ENCODE measurements at places on chromosomes 5 and 9.

DNA sequence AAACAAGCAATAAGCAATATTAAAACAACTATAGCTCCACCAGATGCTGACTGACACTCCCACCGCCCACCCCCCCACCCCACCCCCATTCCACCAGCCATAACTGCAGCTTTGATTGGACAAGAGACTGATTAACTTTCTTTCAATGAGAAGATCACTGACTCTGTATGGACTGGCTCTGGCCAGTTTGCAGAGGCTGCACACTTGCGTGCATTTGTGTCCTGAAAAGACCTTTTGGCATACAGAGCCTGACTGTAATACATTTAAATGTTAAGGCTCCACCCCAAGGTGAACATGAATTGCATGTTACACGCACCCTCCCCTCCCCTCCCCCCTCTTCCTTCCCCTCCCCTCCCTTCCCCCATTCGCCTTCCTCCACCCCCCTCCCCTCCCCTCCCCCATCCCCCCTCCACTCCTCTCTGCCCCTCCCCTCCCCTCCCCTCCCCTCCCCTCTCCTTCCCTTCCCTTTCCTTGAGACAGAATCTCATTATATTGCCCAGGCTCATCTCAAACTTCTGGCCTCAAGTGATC is 31.1 kb downstream of the FGD3 start:
- no peak for DNase-seq

- DNase-seq, result no peak
Measured at GRCh38 chr5:13278148-13278547, 666.3 kb downstream of the DNAH5 start.

GRCh38 chr5:142901476-142902185 is 131.5 kb downstream of the ARHGAP26 start:
- no peak for DNase-seq

GRCh38 chr5:28281351-28281750 is 1243.0 kb upstream of the CDH9 start:
- DNase-seq, result no peak

DNA sequence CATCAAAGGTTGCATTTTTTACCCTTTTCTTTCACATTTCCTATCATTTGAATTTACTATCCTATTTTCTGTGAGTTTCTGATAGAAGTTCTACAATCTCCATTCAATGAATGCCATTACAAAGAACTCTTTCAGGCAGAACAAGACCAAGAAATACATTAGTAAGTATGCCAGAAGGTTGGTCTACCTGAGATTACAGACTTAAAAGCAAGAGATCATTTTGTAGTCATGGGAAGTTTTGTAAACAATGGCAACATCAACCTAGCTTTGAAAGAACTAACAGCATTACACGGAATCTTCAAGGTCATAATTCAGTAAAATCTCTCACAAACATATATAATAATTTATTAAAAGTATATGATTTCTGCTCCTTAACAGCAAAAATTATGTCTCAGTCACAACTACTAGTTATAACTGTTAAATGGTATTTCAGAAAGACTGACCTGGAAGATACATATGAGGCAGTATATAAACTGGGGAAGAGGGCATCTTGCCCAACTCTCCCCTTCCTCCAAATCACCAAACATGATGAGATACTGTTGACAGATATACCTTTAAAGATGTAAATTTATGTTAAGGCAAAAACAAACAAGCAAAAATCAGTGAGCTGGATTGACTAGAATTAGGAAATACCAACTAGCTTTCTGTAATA is 23.3 kb downstream of the TMEM161B start:
- DNase-seq, result no peak

- DNase-seq, result no peak
Measured at GRCh38 chr5:133427121-133427777, 185.1 kb downstream of the FSTL4 start.

GRCh38 chr5:20353499-20353898 is 365.5 kb upstream of the CDH18 start:
- no peak for DNase-seq

GRCh38 chr5:73945505-73945904 is 319.5 kb downstream of the ARHGEF28 start:
- DNase-seq, result no peak

DNA sequence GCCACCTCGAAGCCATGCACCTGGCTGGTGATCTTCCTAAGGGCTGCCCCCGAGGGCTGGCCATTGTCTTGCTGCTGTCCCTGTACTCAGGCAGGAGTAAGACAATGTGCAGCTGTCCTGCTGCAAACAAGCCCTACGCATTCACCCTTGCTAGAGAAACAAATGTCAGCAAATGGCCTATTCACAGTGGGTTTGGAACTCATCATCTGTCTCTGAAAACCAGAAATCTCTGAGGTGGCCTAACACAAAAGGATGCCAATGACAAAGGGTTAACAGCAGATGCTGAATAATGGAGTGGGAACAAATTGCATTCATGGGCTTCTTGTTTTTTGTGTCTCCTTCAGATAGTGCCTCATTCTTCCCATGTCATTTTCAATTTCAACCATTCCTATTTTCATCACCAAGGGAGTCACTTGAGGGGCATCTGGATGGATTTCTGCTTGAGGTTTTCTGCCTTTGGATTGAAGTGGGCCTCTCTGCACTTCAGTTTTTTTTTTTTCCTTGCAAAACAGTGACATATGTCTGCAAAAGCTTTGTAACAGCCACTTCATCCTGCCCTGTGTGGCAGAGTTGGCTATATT is 261.6 kb upstream of the VLDLR start:
- DNase-seq, result no peak

DNA sequence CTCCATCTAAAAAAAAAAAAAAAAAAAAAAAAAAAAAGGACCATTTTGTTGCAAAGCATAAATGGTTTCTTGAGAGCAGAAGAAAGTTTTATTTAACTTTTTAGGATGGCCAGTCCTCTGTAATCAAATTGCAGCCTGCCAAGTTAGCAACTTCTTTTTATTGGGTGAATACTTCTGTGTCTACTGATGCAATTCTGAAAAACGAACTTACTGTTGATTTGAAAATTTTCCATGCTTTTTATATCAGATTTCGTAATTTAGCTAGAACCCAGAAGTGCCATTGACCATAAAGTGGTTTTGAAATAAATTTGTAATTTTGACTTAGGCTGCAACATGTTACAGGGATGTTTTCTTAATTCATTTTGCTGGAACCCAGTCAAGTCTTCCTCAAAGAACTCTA is 269.1 kb upstream of the ACTBL2 start:
- DNase-seq, result no peak

DNA sequence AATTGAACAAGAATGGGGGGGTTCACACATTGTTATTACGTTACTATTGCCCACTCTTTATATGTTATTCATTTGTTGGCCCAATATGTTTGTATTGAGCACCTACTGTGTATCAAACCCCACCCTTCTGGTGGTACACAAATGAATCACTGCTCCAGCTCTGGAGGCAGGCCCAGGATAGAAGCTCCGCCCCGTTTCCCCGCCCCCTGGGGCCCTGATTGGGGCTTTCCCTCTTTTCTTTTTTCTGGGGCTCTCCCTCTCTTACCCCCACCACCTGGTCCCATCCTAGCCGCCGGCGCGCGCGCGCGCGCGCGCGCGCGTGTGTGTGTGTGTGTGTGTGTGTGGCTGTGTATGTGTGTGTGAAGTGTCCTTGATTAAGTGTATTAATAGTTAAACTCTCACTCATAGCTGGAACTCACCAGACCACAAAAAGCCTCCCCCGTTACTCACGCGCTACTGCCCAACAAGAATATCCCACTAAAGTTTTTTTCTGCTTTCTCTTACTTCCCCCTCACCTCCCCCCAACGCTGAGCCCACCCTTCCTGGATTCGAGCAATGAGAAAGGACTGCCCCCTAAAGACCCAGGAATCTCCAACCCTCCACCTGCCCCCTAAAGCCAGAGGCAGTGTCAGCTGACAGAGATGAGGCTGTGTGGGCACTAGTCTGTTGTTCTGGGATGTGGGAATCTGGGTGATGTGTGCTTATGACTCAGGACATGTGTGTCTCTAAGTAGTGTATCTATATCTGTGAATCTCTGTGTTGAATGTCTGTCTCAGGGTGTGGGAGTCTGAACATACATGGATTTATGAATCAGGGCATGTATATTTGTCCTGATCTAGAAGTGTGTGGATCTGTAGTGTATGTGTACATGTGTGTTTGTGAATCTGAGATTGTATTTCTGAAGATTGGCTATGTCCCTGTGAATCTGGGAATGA is 4.0 kb downstream of the CXXC5 start:
- DNase-seq, result peak; percentile 86

GRCh38 chr5:179256328-179257175 is 88.7 kb downstream of the ADAMTS2 start:
- no peak for DNase-seq

GRCh38 chr5:132458226-132458560 is 32.4 kb downstream of the IRF1 start:
- no peak for DNase-seq

DNA sequence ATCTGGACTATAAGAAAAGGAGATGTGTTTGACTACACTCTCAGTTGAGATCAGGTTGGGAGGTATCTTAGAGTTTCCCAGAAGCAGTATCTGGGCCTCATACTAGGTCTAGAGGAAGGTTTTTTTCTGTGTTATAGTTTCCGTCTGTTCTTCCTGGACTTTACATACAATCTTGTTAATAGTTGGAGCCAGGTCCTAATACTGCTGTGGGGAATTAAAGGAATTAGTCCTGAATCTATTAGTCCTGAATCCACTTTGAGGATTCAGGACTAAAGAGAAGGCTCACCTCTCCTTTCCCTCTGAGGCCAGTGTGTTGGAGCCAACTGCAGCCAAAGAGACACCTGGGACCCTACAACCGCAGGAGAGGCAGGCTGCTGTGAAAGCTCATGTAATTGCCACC is 445.7 kb upstream of the CLINT1 start:
- no peak for DNase-seq

- DNase-seq, result no peak
Measured at GRCh38 chr9:35396560-35397215, 93.2 kb upstream of the RUSC2 start.

DNA sequence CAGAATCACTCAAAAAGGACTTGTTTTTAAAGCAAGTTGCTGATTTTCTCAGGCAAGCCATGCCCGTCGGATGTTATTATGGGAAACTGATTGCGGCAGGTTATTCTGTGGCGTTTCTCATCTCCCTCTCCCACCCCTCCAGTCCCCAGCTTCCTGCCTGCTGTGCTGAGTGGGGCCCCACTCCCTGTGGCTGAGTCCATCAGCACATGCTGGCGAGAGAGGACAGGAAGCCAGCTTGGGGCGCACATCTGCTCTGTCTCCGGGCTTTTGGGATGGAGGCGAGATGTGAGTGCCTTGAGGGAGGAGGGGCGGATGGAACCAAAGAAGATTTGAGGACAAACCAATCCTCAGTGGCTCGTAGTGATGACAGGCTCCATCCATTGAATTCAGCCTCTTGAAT is 108.0 kb downstream of the DAPK1 start:
- DNase-seq, result no peak

- DNase-seq, result peak; percentile 36
Measured at GRCh38 chr5:38715696-38716095, 130.1 kb upstream of the OSMR start.

GRCh38 chr5:142810081-142810480 is 39.9 kb downstream of the ARHGAP26 start:
- no peak for DNase-seq

DNA sequence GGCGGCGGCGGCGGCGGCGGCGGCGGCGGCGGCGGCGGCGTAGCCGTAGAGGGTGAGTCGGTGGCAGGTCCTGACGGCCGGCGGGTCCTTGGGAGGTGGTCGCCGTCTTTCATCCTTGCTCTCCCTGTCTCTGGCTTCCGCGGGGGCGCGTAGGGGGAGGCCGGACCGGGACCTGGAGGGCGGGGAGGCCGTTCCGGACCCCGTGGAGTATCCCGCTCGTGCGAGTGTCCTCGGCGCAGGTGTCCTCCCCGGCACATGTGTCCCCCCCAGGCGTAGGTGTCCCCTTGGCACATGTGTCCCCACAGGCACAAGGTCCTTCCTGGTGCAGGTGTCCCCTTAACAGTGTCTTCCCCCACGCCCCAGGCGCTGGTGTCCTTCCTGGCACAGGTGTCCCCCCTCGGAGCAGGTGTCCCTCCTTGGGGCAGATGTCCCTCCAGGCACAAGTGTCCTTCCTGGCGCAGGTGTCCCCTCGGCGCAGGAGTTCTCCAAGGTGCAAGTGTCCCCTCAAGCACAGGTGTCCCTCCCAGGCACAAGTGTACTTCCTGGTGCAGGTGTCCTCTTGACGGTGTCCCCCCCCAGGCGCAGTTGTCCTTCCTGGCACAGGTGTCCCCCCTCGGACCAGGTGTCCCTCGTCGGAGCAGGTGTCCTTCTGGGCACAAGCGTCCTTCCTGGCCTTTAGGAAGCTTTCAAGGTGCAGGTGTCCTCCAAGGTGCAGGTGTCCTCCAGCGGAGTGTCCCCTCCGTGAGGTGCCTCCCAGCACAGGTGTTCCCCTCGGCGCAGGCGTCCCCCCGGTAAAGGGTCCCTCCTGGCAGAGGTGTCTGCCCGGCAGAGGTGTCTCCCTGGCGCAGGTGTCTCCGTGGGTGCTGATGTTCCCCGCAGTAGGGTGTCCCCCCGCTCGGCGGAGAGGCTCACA is 519 bp downstream of the EXOC3 start:
- no peak for DNase-seq

DNA sequence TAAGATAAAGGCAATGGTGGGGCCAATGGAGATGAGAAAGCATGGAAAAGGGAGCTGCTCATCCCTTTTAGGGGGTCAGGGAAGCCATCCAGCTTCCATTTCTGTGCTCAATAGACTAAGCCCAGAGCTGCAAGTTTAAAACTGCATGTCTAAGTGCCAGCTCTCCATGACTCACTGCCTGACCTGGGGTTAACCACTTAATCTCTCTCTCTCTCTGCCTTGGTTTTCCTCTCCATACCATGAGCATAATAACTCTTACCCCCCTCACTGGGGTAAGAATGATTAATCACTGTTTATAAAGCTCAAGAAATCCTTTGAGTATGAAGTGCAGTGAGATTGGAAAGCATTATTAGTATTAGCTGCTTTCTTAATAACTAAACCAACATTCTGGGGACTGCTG is 1382.4 kb upstream of the WWC1 start:
- DNase-seq, result no peak

DNA sequence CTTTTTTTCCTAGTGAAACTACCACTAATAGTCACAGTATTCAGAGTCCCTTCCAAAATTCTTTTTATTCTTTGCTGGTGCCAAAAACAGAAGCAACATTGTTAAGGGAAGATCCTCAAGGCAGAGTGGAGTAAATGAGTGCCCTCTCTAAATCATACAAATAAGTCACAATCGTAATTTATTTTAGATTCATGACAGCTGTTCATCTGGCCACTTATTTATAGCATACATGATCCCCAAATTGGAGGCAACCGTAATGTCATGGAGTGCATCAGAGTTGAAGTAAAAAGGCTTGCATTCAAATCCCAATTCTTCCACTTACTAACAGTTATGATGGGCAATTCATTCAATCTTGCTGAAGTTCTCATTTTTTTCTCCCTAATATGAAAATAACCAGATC is 33.4 kb downstream of the POLK start:
- no peak for DNase-seq

GRCh38 chr5:52502460-52502999 is 285.2 kb upstream of the ITGA1 start:
- no peak for DNase-seq

GRCh38 chr9:2966565-2967300 is 122.8 kb upstream of the PUM3 start:
- no peak for DNase-seq

- DNase-seq, result no peak
Measured at GRCh38 chr5:181189363-181189961, 15.5 kb downstream of the TRIM7 start.
